ENCODE measurements at places on chromosomes 2 and 18.

- no peak for DNase-seq
These were observed 320.9 kb upstream of the TCF4 start for GRCh38 chr18:55908901-55909366.

DNA sequence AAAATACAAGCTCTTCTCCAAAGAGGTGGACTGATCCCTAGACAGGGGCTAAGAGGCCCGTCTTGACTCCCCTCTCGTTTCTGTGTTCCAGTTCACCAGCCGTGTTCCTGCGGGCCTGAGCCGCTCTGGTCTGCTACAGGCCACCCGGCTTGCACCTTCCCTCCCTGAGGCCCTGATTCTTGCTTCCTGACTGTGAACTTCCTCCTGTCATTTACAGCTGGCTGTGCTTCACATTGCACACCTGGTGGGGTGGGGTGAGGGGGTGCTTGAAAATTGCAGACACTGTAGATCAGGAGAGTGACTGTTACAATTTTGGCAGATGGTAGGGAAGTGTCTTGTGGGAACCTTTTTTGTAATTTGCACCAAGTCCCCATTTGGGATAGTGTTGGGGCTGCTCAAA lies 64.4 kb downstream of the TSN start:
- DNase-seq, result no peak

GRCh38 chr2:71510196-71510807 lies 56.9 kb downstream of the DYSF start:
- DNase-seq, result peak; percentile 72

DNA sequence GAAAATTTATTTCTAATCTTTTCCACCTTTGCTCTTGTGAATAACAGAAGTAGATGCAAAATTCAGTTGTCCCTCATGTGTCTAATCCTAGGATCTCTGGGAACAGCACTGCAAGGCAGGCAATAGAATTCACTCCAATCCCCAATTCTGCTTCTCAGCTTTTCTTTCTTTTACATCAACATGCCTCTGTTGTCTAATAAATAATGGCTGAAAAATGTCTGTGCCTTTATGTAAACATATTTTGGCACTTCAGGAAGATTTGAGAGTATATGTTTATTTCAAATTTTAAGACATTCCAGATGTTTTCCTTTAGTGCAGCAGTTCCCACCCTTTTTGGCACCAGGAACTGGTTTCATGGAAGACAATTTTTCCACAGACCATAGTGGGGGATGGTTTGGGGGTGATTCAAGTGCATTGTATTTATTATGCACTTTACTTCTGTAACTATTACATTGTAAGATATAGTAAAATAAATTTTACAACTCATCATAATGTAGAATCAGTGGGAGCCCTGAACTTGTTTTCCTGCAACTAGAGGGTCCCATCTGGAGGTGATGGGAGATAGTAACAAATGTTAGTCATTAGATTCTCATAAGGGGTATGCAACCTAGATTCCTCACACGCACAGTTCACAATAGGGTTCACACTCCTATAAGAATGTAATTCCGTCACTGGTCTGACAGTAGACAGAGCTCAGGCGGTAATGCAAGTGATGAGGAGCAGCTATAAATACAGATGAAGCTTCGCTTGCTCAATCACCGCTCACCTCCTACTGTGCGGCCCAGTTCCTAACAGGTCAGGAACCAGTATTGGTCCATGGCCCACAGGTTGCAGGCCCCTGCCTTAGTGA lies 590.3 kb upstream of the CNTNAP5 start:
- no peak for DNase-seq

DNA sequence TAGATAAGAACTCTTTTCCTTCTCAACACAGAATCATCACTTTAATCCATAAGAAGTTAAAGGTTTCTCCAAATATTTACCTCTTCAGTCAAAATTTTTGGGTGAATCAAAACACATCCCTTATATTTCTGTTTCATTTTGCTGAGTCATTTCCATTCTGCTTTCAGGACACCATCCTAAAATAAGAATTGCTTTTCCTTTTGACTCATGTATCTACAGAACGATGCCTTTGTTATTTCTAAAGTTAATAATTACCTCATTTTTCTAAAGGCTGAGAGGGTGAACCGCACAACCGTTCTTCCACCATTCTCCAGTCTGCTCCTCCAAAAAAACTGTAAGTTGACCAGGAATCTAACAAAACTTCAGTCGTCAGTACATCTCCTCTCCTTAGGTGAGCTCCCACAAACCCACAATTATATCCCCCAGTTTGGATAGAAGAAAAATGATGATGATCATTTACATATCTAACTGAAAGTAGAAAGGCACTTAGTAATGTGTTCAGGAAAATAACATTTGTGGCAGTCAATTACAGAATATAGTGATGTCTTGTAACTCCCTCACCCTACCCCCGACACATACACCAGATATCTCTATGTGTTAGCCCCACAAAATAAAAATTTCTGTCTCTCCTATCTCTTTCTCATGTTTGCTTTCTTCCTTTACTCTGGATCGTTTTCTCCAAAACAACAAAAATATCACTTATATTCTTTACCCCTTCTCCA lies 162.5 kb downstream of the RAD51AP2 start:
- no peak for DNase-seq

DNA sequence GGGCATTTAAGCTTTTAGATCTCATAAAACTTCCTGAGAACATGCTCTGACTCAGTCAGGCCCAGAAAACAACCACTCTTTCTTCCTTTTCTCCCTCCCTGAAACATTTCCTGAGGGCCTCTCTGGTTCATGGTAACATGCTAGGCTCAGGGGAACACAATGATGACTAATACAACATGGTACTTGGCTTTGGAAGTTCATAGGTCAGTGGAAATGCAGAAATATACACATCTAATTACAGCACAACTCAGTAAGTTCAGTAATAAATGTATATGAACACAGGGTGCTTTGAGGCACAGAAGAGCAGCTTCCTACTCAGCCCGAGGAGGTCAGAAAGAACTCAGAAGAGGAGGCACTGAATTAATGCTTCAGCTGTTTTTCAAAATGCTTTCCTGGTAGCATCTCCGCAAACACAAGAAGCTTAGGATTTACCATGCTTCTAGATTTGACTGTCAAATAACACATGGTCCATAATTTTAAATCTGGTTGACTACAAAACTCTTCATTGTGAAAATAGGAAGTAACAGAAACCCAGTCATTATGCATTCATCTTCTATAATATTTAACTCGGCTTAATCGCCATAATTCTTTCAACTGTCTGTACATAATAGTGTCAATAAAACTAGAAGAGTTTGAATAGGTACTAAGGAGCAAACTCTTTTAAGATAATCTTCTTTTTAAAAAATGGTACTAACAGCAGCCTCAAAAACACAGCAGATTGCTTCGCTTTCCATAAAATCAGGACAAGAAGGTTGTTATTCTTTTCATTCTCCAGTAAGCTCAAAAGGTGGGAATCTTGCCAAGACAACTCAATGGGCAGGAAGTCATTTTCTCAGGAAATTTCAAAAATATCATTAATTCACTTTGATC lies 251.3 kb downstream of the DLGAP1 start:
- DNase-seq, result no peak

GRCh38 chr2:128302744-128303067 lies 16.0 kb downstream of the HS6ST1 start:
- DNase-seq, result no peak

GRCh38 chr2:159573846-159574606 lies 42.3 kb downstream of the BAZ2B start:
- peak; percentile 73 for DNase-seq

DNA sequence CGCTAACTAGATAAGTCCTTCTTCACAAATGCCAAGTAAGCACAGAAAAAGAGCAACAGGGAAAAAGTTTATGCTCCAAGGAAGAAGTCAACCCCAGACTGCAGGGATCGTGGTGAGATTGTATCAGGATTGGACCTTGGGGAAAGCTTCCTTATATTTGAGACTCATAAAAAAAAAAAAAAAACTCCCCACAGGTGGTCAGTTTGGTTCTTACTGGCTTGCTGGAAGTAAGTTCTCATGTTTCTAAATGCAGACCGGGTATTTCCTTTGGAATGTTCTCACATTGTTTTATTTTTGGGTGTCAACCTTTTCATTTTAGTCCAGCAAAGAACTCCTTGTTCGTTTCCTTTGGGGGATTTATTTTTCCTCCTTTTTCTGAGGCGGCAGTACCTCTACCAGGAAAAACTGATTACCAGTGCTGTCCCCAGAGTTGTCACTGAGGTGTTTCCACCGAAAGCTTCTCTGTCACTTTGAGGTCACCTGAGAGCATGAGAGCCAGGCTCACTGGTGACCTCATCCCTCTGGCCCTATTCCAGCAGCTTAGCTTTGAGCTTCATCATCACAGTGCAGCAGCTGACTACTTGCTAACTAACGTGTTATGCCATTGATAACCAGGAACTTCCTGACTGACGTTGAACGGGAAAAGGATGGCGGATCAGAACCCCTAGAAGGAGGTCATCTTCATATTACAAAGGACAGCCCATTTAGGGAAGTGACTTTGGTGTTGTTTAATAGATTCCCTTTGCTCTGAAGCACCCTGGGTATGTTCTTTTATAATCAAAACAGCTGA lies 16.8 kb upstream of the ATP8B1 start:
- no peak for DNase-seq

DNA sequence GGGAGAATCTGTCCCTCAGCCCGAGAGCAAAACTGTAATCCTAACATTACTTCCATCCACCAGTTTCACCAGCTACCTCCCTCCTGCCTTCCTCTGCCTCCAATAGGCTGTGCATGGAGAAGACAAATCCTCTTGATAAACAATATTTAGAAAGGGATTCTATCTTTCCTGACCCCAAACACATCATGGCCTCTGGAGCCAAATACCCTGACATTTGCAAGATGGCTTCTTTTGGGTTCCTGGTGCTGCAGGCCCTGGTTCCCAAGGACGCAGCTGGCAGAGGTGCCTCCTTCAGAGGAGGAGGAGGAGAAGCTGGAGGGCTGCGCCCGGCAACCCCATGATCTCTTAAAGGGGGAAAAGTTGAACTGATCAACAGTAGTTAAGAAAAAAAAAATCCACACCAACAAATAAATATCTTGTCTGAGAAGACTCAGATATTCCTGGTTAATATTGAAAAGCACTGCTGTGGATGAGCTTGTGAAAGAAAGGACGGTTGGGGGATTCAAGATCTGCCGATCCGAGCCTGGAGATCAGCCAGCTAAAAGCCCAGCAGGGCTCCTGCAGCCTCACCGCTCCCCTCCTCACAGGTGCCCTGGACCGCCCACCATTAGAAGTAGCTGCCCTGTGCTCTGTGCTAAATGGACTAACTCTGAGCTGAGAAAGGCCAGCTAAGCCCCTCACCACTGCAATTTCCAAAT lies 116.8 kb downstream of the MSH2 start:
- DNase-seq, result no peak

GRCh38 chr2:68435615-68436014 lies 31.5 kb downstream of the FBXO48 start:
- no peak for DNase-seq

- peak; percentile 42 for DNase-seq
These were observed 3.3 kb downstream of the AFG3L2 start for GRCh38 chr18:12373771-12374116.

DNA sequence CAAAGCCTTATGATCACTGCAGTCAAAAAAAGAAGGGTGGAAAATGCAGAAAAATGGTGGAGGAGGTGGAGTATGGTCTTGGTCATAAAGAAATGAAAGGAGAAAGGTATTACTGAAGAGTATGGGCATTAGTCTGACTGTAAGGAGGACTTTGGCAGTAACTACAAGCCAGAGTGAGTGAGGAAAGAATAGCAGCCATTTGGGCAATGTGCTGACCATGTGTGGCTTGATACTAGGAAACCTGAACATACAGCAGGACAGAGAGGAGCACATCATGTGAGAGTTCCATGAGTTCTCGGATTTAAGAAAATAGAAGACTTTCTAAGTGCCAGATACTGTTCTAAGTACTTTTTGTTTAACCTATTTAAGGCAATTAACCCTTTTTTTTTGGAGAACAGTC lies 8.5 kb downstream of the DTNA start:
- no peak for DNase-seq

DNA sequence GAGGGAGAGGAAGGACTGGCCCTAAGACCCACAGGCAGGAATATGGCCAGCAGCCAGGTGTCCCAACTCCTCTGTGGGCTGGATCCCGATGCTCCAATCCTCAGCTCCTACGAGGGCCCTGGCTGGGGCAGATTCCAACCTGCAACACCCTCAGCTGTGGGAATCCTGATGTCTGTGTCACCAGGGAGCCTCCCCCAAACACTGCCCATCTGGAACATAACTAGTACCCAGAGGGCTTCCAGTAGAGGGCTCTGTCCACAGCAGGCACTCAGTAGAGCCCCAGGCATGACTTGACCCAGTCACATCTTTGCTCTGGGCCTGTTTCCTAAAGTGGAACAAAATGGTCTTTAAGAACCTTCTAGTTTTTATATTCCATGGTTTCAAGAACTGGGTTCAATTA lies 20.6 kb upstream of the LOXHD1 start:
- no peak for DNase-seq

GRCh38 chr2:141611981-141612380 lies 518.8 kb downstream of the LRP1B start:
- no peak for DNase-seq

GRCh38 chr18:62881509-62882016 lies 166.2 kb downstream of the PHLPP1 start:
- peak; percentile 3 for DNase-seq

DNA sequence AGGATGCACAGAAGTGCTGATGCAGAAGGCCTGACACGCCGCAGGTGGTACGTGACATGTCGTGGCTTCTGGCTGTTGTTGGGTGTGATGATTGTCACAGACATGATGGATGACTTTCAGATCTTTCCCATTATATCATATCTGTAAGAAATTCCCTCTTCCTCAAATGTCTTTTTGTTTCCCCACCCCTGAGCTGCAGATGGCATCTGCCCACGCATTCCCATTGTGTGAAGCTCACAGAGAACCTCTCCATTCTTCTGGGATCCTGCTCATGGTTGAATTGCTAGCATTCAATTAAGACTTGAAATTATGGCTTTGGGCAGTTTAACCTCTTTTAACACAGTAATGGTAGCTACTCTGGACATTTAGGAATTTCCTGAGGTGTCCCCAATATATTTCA lies 28.3 kb upstream of the EPHA4 start:
- DNase-seq, result no peak

GRCh38 chr2:58533376-58533775 lies 292.3 kb upstream of the FANCL start:
- DNase-seq, result no peak
